ENCODE measurements at places on chromosomes 5 and 9.
A peak's percentile ranks its signal among the peaks of the same experiment; 100 is the strongest.

DNA sequence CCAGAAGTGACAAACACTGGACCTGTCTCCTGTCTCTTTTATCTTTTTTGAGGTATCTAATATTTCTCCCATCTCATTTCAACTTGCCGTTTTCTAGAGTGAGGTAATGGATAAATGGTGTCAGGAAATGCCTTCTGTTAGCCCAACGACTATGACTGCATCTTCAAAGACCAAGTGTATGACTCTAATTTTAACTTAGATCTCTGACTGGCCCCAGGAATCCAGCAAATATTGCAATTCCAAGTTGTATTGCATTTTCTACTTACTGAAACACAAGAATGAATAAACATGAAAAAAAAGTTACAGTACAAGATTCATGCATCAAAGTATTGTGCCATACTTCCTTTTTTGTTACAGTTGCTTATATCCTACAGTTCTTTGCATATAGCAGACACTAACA lies 26.3 kb downstream of the SLC28A3 start:
- DNase-seq: no peak

DNA sequence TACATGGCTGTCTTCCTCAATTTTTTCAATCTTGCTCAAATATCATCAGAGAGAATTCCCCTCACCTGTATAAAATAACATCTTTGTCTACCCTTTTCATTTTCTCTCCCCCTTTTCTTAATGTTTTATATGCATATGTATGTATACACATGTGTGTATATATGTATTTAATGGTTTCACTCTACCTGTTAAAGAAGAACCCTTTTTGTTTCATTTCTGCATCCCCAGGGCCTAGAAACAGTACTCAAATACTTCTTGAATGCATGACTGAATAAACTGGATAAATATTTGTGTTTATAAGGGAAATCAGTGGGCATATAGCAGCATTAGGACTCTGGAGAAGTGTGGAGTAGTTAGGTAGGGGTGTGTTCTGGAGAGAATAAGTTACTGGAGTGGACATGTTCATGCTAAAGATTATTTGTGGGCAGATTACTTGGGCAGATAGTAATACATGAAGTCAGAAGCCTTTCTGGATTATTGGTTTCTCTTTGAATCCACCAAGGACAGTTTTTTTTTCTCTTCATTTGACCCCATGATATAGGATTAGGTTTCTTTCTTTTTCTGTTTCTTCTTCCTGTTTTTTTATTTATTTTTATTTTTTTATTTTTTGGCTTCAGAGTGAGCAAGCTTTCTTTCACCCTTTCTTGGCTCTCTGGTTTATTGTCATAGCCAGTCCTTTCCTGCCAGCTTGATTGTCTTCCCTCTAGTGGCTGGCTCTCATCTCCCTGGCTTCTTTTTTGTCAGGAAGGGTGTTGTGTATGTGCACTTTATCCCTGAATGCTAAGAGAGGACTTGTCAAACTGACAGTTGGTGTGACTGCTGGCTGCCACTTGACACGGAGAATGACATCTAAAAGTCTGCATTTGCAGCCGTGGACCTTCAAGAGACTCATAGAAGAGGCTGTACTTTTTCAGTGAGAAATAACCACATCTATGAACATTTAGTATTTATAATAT lies 89.3 kb downstream of the ZCCHC7 start:
- DNase-seq: no peak

DNA sequence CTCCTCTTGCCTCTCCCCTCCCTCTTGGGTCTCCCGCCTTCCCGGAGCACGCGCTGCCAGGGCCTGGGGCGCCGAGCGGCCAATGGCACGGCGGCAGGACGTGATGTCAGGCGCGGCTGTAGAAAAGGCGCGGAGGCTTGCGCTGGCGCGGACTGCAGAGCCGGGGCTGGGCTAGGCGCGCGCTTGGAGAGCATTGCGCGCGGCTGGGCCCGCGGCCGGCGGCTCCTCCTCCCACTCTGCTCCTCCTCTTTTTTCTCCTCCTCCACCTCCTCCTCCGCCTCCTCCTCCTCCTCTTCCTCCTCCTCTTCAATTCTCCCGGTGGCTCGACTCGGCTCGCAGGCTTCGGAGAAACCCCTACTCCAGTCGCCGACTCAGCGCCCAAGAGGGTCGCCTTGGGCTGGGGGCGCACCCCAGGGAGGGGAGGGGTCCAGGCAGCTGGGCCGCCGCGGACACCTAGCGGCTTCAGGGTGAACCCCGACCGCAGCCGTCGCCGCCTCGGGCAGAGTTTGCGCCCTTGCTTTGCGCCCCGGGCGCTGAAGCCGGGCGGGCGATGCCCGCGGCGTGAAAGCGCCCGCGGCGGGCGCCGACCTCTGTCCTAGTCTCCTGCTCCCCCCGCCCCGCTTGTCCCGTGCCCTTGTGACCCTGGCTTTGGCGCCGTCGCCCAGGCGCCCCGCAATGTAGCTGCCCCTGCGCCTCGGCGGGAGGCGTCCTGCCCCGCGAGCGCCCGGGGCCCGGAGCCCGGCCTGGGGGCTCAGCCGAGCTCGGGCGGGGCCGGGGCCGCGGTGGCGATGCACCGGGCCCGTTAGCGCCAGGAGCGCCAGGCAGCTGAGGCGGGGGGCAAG lies at the start of gene LHX2:
Gene LHX2, plus strand, starts transcription at position 309 of the 842 bp plus-strand sequence. CDS start 581 bp downstream, outside the sequence.
- DNase-seq: peak; percentile 62

GRCh38 chr9:36550135-36550534 lies 22.6 kb upstream of the MELK start:
- DNase-seq: no peak

GRCh38 chr5:135326296-135327254 lies 72.5 kb downstream of the MACROH2A1 start:
- no peak for DNase-seq

DNA sequence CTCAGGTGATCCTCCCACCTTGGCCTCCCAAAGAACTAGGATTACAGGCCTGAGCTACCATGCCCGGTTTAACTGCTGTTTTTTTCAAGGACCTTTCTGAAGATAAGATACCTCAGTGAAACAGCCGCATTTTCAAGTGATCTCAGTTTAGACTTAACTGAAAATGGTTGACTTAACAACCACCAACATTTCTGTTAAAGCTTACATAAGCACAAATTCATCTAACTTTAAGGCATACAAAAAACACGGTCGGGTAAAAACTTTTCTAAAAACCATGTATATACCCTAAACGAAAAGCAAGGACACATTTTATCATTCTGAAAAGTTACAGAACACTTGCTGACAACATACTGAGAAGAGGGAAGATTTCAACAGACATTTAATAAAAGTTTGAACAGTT lies 22.9 kb downstream of the UBAP2 start:
- no peak for DNase-seq

GRCh38 chr9:113675475-113675941 lies 200.6 kb upstream of the ZNF618 start:
- DNase-seq: no peak

DNA sequence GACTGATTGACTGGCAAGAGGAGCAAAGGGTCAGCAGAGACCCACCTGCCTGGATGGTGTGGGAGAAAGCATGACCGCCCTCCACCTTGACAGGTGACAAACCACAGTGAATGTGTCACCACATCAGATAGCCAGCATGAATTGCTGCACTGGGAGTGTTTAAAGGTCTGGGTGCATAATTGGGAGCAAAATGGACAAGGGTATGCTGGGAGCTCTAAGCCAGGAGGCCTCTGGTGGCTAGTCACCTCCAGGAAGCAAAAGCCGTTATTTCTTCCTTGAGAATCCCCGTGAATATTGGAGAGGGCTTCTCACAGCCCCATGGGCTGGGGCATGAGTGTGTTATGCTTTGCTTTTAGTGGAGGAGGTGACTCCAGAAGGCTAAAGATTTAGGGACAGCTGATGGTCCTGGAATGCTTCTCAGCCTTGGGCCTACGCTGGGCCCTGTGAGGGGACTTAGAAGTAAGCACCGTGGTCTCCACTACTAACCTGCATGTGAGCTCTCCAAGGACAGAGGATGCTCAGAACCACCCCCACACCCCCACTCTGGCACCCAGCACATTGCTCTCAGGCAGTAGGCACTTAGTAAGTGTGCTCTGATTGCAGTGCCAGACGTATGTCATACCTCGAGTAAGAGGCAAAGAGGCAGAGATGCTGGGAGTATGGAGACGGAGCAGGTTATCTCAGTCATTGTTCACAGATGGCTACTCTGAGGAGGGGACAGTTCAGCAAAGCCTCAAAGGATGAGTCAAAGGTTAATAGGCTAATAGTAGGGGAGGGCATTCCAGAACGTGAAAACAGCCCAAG lies 9.1 kb upstream of the IRF1 start:
- peak; percentile 3 for DNase-seq

Measured in activated naive CD4-positive, alpha-beta T cell treated with anti-CD3 and anti-CD28 coated beads, Interleukin-2, amount 50 U/mL, for 72 hours (primary cell).